ENCODE measurements at places on chromosomes 2 and 18.

- DNase-seq, result no peak
These were observed 101.8 kb downstream of the SOX11 start for GRCh38 chr2:5794012-5794411.

DNA sequence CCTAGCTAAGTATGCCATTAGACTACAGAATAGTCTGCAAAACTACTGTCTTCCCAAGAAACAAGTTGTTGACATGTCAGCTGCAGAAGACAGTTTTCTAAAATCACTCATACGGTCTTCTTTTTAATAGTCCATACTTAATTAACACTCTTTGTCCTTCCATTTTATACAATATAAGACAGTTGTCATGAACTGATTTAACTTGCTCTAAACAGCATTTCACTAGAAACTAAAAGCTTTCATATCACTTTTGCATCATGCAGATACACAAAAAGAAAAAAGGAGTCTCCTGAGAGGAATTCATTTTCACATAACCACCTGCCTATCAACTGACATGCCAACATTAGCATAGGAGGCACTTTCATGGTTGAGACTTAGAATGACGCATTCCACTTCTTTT, 1159.6 kb upstream of the CHAC2 start:
- no peak for DNase-seq

DNA sequence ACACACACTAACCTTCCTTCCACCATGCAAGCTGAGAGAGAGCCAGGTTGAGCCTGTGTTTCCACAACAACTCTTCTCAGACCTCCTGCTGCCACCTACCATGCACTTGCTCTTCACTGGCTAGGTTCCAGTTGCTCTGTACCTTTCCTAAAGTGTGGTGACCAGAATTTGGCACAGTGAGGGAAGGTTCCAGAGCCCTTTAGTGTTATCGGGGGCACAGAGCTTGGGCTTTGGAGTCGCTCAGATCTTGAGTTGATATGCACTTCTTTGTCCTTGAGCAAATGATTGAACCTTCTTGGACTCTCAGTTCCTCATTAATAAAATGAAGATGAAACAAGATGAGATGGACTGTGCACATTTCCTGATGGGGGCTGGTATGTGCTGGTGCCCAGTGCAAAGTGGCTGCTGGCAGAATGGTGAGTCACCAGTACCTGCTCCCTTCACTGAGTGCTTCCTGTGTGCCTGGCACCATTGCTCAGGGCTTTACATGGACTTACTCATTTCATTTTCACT, 47.1 kb downstream of the NEDD4L start:
- no peak for DNase-seq

DNA sequence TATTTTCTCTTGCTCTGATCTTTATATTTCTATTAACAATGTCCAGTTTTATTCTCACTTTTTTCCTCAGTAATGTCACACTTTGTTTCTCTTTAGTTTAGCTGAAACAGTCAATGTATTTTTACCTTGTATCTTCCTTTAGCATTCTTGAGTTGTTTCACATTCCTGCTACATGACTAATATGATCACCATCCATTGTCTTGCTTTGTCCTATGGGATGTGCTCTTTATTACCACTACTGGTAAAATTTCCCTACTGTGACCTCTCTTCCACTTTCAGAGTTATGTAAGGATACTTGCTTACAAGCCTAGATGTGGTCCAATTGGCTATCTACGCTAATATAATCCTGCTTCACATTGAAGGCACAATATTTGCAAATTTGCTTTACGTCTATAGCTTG, 457.9 kb downstream of the PIK3C3 start:
- no peak for DNase-seq

DNA sequence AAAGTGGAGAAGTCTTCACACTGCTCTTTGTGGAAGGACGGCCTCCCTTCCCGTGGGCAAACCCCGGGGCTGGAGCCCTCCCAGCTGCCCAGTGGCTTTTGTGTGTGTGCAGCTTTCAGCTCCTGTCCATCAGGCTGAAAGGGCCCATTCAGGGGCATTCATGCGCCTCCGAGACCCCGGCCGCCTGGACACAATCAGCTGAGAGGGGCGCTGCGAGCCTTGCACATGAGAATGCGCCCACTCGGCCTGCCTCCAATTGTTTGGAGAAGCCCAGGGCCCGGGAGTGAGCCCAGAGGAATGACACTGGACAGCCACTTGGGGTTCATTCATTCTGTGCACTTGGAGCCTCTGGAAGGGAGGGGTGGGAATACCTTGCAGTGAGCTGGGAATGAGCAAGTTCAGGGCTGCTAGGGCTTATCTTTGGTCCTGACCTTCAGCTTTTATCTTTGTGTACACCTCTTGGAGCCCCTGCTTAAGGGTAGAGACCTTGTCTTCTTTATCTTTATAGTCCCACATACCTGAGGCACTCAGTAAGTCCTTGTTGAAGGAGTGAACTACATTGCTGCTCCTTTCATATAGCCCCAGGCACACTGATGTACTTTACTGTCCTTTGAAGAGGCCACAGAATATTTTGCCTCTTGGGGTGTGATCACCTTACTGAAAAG, 56.5 kb downstream of the TCF7L1 start:
- DNase-seq, result no peak

GRCh38 chr2:216635171-216635570, 2.0 kb downstream of the IGFBP2 start:
- DNase-seq, result no peak

DNA sequence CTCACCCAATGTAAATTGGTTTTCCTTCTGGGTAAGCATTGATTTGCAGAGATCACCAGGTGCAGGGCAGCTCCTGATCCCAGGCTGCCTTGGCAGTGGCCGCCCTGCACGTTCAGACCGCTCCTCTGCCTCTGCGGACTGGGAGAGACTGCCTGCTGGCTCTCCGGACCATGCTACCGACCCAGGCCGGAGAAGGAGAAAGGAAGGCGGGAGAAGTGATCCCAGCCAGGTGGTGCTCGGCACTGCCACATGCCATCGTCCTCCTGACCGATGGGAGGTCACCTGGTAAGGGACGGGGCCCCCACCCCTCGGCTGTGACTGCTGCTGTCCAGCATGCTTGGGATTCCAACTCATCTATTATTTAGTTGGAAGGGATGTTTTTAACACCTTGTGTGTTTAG, 108.1 kb upstream of the POU3F3 start:
- no peak for DNase-seq

- no peak for DNase-seq
These were observed 24.1 kb downstream of the MTX2 start for GRCh38 chr2:176293334-176293733.

Data from fibroblast of skin of left biceps (primary cell).